ENCODE measurements at places on chromosomes 3 and 15. TPM values are rescaled to one million over a fixed set of nuclear protein-coding genes. Genes with fewer than 3 reads are reported as not detected.

- H3K27me3 ChIP-seq: no peaks in the 10 kb centered on the region
- H3K4me3 ChIP-seq: no peak overlapping the region
- H3K27ac ChIP-seq: no peak overlapping the region
Measured at GRCh38 chr3:177789500-177789899, 592.2 kb upstream of the TBL1XR1 start.

GRCh38 chr3:42723219-42723618 is 20.6 kb upstream of the HHATL start:
- H3K36me3 ChIP-seq: no peaks in the 10 kb centered on the region
- no peak overlapping the region for H3K4me3 ChIP-seq
- no peaks in the 10 kb centered on the region for H3K27me3 ChIP-seq
- no peaks in the 10 kb centered on the region for H3K4me1 ChIP-seq
- no peak overlapping the region for H3K27ac ChIP-seq
- no peak for DNase-seq

GRCh38 chr3:72993391-72993790 is 3.2 kb upstream of the PPP4R2 start:
- no peak overlapping the region for H3K4me3 ChIP-seq
- DNase-seq: no peak
- H3K27ac ChIP-seq: no peak overlapping the region

DNA sequence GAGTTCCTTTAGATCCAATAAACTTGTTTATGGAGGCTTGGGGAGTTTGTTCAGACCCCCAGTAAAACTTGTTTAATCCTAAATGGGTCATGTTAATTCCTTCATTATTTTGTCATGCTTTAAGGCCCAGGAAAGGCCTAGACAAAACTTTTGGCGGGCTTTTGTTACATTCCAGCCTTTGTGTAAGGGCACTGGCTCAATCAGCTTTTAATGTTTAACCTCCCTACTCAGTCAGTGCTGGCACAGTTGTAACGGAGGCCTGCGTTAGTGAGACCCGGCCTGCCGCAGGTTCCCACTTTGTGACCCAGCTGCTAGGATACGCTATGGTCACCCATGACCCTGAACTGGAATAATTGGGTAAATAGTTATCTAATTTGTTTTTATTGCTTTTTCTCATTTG is 59.2 kb downstream of the OXSM start:
- no peaks in the 10 kb centered on the region for H3K27me3 ChIP-seq
- H3K27ac ChIP-seq: no peak overlapping the region
- H3K36me3 ChIP-seq: no peaks in the 10 kb centered on the region
- DNase-seq: no peak
- peaks cover 5% of the 10 kb centered on the region for H3K4me1 ChIP-seq

- H3K4me1 ChIP-seq: no peaks in the 10 kb centered on the region
- H3K36me3 ChIP-seq: peaks cover 46% of the 10 kb centered on the region
- H3K27me3 ChIP-seq: no peaks in the 10 kb centered on the region
- no peak overlapping the region for H3K27ac ChIP-seq
Measured at GRCh38 chr15:42728560-42728959, 8.4 kb downstream of the CDAN1 start.

DNA sequence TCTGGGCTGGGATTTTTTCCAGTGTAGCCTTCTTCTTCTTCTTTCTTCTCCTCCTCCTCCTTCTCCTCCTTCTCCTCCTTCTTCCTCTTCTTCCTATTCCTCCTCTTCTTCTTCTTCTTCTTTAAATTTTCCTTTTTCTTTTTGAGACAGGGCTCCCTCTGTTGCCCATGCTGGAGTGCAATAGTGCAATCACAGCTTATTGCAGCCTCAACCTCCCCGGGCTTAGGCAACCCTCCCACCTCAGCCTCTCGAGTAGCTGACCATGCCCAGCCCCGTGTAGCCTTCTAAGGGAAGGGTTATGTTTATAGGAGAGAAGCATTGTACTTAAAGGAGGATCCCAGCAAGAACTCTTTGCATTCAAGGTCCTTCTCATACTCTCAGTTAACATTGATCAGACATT is 24.0 kb upstream of the MYO1E start:
- no peak overlapping the region for H3K27ac ChIP-seq
- no peaks in the 10 kb centered on the region for H3K4me1 ChIP-seq
- H3K27me3 ChIP-seq: no peaks in the 10 kb centered on the region
- no peaks in the 10 kb centered on the region for H3K36me3 ChIP-seq

DNA sequence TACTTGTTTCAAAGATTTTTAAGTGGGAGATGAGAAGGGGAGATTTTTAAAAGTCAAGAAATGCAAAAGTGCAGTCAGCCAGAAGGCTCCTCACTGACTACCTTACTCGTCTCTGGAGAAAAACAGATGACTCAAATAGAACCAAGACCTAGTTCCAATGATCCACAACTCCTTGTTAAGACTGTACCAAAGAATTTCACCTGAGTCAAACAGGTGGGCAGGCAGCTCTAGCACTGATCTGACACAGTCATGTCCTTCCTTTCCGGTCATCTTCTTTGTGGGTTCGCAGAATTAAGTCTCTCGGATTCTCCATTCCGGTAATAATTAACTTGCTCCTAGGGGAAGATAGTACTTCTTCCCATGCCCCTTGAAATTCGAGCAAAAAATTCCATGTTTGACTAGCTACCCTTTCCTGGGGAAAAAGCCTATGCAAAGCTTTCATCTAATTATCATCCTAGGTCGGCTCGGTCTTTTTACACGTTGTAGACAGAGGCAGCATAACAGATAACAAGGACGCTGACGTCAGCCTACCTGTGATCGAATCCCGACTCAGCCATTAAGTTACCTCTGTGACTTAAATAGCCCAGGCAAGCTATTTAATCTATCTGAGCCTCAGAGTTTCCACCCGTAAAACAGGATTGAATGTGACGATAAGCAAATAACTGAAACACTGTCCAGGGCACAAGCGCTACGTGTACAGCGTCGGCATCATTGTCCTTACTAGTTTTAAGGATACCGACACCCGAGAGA is 758 bp downstream of the SELENOK start:
- peak overlapping the region; percentile 39 for H3K4me3 ChIP-seq
- no peaks in the 10 kb centered on the region for H3K36me3 ChIP-seq
- DNase-seq: peak; percentile 54
- no peaks in the 10 kb centered on the region for H3K27me3 ChIP-seq
- peaks cover 36% of the 10 kb centered on the region for H3K4me1 ChIP-seq

DNA sequence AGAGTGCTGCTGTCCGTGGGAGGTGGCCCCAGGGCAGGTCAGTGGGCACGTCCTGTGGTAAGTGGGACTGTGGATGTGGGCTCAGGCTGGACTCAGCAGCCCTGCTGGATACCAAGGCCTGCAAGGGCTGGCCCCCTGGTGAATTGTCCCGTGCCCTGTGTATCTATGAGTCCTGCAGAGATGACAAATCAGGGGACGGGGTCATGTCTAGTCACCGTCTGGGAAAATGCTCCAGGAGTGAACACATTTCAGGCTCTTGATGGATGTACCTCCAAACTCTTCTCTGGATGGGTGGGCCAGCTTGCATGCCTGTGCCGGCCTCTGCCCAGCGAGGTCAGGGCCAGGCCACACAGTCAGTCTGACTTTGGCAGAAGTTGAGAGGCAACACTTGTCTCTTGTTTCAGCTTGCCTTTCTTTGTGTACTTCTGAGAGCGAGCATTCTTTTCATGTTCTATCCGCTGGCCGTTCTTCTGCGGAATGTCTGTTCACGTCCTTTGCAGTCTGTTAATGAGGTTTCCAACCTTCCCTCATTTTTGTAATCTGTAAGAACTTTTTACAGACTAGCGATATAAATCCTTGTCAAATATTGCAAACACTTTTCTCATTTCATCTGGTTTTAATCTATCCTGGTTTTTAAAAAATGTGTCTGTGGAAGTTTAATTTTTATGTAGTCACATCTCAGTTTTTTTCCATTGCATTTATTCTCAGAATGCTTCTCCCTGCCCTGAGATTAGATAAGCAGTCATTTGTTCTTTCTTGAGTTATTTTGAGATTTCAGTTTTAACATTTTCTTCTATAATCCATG is 11.4 kb upstream of the STAB1 start:
- H3K4me3 ChIP-seq: no peak overlapping the region
- H3K27ac ChIP-seq: peak overlapping the region; percentile 20
- peaks cover 24% of the 10 kb centered on the region for H3K36me3 ChIP-seq
- no peak for DNase-seq
- H3K27me3 ChIP-seq: no peaks in the 10 kb centered on the region

DNA sequence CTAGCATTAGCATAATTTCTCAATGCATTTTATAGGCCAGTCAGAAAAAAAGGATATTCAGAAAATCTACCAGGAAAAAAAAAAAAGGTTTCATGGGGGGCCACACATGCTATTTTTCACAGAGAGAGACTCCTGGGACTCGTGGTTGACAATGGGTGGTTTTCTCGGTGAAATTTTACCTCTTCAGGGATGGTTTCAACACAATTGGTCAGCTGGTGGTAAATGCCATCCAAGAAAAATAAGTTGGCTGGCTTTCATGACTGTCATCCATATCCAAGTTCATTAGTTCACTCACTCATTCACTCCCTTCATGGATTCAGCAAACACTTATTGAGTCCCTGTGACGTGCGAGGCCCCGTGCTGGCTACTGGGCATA is 217.3 kb downstream of the SHQ1 start:
- no peaks in the 10 kb centered on the region for H3K27me3 ChIP-seq
- no peak overlapping the region for H3K4me3 ChIP-seq
- no peak overlapping the region for H3K27ac ChIP-seq
- H3K36me3 ChIP-seq: no peaks in the 10 kb centered on the region

GRCh38 chr15:85777250-85778106 is 17.2 kb downstream of the KLHL25 start:
- no peak overlapping the region for H3K27ac ChIP-seq
- H3K36me3 ChIP-seq: no peaks in the 10 kb centered on the region
- no peak for DNase-seq
- no peaks in the 10 kb centered on the region for H3K4me1 ChIP-seq

DNA sequence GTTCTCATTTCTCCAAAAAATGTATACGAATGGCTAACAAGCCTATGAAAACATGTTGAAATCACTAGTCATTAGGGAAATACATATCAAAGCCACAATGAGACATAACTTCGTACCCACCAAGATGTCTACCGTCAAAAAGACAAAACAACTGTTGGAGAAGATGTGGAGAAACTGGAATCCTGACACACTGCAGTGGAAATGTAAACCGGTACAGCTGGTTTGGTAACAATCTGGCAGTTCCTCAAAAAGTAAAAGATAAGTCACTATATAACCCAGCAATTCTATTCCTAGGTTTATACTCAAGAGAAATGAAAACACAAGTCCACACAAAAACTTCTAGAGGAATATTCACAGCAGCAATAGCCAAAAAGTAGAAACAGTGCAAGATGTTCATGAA is 7.0 kb downstream of the SCAPER start:
- H3K4me3 ChIP-seq: no peak overlapping the region
- no peak for DNase-seq
- no peak overlapping the region for H3K27ac ChIP-seq

GRCh38 chr3:195149292-195150030 is 121.5 kb downstream of the XXYLT1 start:
- no peak for DNase-seq
- H3K36me3 ChIP-seq: no peaks in the 10 kb centered on the region
- H3K27ac ChIP-seq: peak overlapping the region; percentile 77
- peaks cover 16% of the 10 kb centered on the region for H3K4me1 ChIP-seq
- H3K27me3 ChIP-seq: no peaks in the 10 kb centered on the region

GRCh38 chr3:100486808-100487207 is 5.6 kb upstream of the TMEM45A start:
- no peaks in the 10 kb centered on the region for H3K36me3 ChIP-seq
- H3K27ac ChIP-seq: no peak overlapping the region
- DNase-seq: no peak
- no peaks in the 10 kb centered on the region for H3K27me3 ChIP-seq

GRCh38 chr15:41853831-41854230 is 15.2 kb downstream of the PLA2G4B start:
- H3K27ac ChIP-seq: no peak overlapping the region
- H3K27me3 ChIP-seq: no peaks in the 10 kb centered on the region
- DNase-seq: no peak
- no peaks in the 10 kb centered on the region for H3K36me3 ChIP-seq
- peaks cover 10% of the 10 kb centered on the region for H3K4me1 ChIP-seq

- peak overlapping the region; percentile 45 for H3K27ac ChIP-seq
- H3K4me3 ChIP-seq: no peak overlapping the region
- H3K27me3 ChIP-seq: no peaks in the 10 kb centered on the region
- H3K36me3 ChIP-seq: no peaks in the 10 kb centered on the region
- no peak for DNase-seq
Measured at GRCh38 chr15:31381801-31382712, 55.4 kb downstream of the KLF13 start.

DNA sequence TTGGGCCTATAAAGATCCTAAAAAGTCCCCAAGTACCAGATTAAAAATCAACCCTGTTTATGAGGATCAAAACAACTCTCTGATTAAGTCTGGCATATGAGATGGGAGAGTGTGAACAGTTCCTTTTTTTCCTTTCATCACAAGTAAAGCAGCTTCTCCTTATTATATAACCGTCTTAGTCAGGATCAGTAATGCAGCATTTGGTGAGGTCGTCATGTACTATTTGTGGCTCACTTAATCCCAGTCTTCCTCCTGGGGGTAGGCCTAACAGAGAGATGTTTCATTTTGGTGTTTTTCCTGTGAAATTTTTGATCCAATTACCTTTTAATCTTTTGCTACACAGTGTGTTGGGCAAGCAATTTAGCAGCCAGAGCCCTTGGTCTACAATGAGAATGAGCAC is 333.1 kb upstream of the KCNMB2 start:
- H3K4me3 ChIP-seq: no peak overlapping the region
- H3K4me1 ChIP-seq: no peaks in the 10 kb centered on the region
- DNase-seq: no peak
- H3K27ac ChIP-seq: no peak overlapping the region
- no peaks in the 10 kb centered on the region for H3K36me3 ChIP-seq

- H3K27me3 ChIP-seq: no peaks in the 10 kb centered on the region
- H3K4me1 ChIP-seq: no peaks in the 10 kb centered on the region
- no peak for DNase-seq
- peaks cover 18% of the 10 kb centered on the region for H3K36me3 ChIP-seq
- H3K4me3 ChIP-seq: no peak overlapping the region
Measured at GRCh38 chr3:52623234-52623792, 62.4 kb downstream of the PBRM1 start.

GRCh38 chr15:47394286-47394809 is 323.0 kb upstream of the SEMA6D start:
- DNase-seq: no peak
- H3K27ac ChIP-seq: no peak overlapping the region
- no peaks in the 10 kb centered on the region for H3K36me3 ChIP-seq
- no peaks in the 10 kb centered on the region for H3K27me3 ChIP-seq
- H3K4me3 ChIP-seq: no peak overlapping the region

- no peaks in the 10 kb centered on the region for H3K4me1 ChIP-seq
- DNase-seq: no peak
- H3K36me3 ChIP-seq: no peaks in the 10 kb centered on the region
- H3K4me3 ChIP-seq: no peak overlapping the region
- no peaks in the 10 kb centered on the region for H3K27me3 ChIP-seq
Measured at GRCh38 chr3:156768390-156768789, 57.8 kb upstream of the LEKR1 start.

Gene LRTM1
- not detected for total RNA-seq

Gene SRGAP3
- 10.9 TPM for total RNA-seq

Gene CCDC9B
- 26.4 TPM for total RNA-seq

Gene CACNA2D2
- 1.3 TPM for total RNA-seq

Gene GXYLT2
- 5.2 TPM for total RNA-seq

Gene FSD2
- total RNA-seq: not detected

Gene GUCA1C
- 0.99 TPM for total RNA-seq

Gene COL6A6
- total RNA-seq: not detected

Gene ZBED2
- not detected for total RNA-seq

Gene UROC1
- total RNA-seq: not detected

Gene WDR76
- 6.2 TPM for total RNA-seq

Gene C2CD4B
- 75.8 TPM for total RNA-seq

Data from body of pancreas (tissue), 4 donors.